ENCODE measurements at places on chromosomes 6 and 20.

DNA sequence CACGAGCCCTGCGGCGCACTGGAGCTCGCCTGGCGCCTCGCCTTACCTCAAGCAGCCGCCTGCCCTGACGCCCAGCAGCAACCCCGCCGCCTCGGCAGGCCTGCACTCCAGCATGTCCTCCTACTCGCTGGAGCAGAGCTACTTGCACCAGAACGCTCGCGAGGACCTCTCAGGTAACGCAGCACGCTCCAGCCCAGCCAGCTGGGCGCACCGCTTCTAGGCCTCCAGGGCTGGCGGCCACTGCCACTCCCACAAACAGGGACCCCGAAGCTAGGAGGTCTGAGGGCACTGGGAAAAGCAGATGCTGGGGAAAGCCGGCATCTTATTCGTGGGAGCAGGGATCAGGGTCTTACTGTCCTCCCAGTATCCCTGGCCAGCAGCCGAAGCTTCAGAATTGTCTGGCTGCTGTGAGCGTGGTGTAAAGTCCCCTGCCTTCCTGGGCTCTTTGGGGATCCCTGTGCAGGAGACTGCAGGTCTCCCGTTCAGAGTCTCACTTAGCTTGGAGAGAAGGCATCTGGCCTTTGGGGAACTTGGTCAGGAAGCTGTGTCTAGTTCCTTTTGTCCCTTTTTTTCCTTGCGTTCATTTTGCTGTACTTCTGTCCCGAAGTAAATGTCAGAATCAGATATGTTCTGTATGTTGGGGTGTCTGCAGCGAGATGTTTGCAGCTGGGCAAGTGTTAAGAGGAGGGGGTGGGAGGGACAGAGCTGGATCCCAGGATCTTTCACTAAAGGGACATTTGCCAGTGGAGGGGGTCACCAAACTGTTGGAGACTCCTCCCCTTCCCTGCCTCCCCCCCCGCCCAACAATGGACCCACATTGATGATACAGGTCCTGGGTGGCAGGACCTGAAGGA is 1.8 kb downstream of the FOXF2 start:
- DNase-seq: no peak

GRCh38 chr20:48779435-48779834 is 48.4 kb downstream of the PREX1 start:
- DNase-seq: no peak

- DNase-seq: no peak
Observed at GRCh38 chr20:56778765-56779195, 149.7 kb downstream of the TFAP2C start.

DNA sequence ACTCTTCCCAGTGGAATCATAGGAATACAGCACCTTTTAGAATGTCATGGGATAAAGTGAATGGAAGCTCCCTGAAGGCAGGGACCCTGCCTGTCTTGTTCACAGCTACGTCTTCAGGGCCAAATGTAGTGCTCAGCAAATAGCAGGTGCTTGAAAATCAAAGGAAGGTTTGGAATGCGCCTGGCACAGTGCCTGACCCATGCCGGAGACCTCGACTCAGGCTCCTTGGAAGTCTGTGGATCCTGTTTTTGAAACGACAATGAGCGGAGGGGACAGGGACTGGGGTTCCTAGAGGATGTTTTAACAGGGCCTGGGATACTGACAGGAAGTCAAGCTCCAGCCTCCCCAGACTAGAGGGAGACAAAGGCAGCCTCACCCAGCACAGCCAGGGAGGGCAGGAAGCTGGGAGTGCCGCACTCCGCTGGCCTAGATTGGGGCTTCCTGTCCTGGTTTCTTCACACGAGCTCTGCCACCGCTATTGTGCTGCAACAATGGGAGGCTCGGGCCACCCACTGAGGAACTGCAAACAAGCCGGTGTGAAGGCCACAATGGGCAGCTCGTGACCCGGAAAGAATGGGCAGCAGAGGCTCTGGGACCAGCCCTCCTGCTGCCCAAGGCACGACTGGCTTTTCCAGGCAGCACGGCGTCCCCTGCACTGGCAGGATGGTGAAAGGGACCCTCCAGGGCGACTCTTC is 76.7 kb downstream of the PREX1 start:
- peak; percentile 63 for DNase-seq

- no peak for DNase-seq
Observed at GRCh38 chr20:16785226-16785625, 37.1 kb downstream of the OTOR start.

- no peak for DNase-seq
Observed at GRCh38 chr6:960356-960755, 267.4 kb upstream of the EXOC2 start.
